ENCODE measurements at places on chromosomes 3 and 15. TPM values are rescaled to one million over a fixed set of nuclear protein-coding genes. Genes with fewer than 3 reads are reported as not detected.

DNA sequence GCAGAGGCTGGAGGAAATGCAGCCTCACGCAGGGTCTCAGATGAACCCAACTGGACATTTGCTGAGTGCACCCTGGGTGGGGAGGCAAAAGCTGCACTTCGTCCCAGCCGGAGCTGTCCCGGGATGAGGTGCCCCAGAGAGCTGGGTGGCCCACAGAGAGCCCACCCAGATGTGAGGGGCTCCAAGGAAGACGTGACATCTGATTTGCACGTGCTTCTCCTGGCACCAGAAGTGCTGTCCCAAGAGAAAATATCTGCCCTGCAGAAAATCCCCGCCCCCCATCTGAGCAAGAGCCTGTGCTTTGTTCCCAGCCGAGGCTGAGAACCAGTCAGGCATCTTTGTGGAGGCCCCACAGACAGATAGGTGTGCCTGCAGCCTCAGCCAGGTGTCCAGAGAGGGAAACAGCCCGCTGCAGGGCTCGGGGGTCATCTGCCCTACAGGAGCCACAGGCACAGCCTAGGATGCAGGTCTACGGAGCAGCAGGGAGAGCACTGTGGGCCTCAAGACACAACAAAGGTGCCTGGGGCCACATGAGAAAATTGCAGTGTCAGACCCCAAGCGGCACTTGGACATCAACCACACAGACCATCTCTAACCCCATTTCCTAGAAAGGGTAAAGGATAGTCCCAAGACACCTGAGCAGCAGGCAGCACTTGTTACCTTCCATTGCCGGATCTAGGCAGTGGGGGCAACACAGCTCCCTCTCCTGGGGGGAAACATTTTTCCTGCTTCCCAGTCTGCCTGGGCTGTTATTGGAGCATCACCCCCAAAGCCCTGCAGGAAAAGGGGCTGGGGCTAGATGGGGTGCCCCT lies 5.8 kb downstream of the TMIE start:
- H3K27ac ChIP-seq, result no peak overlapping the region
- no peaks in the 10 kb centered on the region for H3K27me3 ChIP-seq
- no peak for DNase-seq
- no peaks in the 10 kb centered on the region for H3K36me3 ChIP-seq
- no peak overlapping the region for H3K4me3 ChIP-seq

DNA sequence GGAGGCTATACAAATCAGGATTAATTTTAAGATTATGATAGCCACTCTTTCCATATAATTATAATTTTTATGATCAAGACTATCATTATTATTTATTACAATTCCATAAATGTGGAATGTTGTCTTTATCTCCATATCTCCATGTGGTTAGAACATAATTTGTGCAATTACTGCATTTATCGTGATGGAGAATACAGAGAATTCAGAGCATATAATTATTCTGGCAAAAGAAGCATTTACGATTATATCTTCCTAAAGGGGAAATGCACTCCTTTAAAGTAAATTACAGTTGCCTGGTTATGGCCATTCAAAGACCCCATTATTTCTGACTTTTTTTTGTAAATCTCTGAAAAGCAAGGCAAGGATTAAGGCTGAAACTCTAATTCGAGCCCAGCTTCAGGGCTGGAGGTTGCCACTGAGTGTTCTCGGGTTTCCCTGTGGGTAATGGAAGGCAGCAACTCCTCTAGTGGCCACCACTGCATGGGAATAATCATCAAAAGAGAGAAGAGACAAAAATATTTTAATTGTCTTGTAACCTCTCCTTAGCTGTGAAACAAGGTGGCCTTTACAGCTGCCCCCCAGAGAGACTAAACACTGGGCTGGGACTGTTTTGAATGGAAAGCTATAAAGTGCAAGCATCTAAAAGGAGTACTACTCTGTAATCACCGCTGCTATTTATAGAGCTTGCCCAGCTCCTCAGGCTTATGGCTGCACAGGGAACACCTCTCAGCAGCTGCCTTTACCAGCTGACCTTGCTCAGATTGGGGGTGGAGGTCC lies 59.8 kb upstream of the PRTG start:
- no peak overlapping the region for H3K27ac ChIP-seq
- H3K4me1 ChIP-seq, result no peaks in the 10 kb centered on the region
- H3K36me3 ChIP-seq, result no peaks in the 10 kb centered on the region
- H3K4me3 ChIP-seq, result no peak overlapping the region
- no peak for DNase-seq

DNA sequence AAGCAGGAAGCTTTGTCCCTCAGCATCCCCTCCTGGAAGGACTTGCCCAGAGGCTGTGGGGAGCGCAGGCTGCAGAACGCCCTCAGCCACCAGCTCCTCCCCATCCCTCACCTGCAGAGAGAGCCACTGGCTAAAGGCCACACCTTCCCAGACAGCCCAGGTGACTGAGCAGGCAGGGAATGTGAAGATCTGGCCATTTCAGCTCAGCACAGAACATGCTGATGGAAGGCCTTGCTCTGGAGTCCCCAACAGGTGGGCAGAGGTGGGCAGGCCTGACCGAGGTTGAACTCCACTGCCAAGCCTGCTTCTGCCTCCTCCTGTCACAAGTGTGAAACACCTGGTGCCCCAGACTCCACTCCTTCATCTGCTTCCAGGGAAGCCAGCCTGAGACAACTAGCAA lies 50.7 kb upstream of the SEC61A1 start:
- H3K4me1 ChIP-seq, result no peaks in the 10 kb centered on the region
- no peak for DNase-seq
- H3K27me3 ChIP-seq, result no peaks in the 10 kb centered on the region
- no peaks in the 10 kb centered on the region for H3K36me3 ChIP-seq
- no peak overlapping the region for H3K4me3 ChIP-seq

DNA sequence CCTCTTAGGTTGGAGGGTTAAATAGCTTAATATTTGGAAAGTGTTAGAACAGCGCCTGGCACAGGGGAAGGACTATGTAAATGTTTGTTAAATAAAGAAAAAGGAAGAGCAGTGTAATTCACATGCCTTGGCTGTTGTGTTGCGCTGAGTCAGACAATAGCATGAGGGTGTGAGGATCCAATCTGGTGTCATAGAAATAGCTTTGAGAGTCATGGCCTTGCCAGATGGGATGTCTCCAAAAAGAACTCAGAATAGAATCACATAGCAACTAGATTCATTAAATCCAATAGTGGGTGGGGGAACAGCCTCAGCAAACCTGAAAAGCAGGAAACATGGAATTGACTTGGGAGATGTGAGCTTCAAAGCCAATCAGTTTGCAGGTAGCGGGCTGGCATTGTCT lies 3.9 kb upstream of the RBSN start:
- peaks cover 2% of the 10 kb centered on the region for H3K4me1 ChIP-seq
- H3K27me3 ChIP-seq, result no peaks in the 10 kb centered on the region
- DNase-seq, result no peak
- H3K27ac ChIP-seq, result no peak overlapping the region
- H3K36me3 ChIP-seq, result no peaks in the 10 kb centered on the region

DNA sequence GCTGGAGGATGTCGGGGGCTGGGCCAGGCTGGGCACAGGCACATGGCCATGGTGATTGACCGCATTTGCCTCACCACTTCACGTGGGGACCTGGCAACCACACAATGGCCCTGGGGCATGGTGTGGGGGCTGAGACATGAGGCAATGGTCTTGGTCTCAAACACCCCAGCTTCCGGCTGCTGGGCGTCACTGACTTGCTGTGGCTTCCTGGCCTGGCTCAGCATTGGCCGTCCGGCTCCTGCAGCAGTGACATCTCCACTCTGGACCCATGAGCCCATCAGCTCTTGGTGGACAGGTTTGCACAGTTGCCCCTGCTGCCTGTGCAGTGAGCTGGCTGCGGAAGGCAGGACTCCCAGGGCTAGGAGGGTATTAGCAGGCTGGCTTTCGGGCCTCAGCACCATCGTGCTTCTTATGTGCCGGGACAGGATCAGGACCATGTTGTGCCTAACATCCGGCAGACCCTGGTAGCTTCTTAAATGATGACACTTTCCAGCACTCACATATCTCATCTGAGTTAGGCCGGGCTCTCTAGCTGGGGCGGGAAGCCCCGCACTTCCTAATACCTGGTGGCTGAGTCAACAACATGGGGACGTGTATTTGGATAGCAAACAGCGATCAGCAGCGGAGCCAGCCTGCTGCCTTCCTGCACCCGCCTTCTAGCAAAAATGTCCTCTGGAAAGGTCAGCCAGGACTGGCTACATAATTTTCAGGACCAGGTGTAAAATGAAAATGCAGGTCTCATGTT lies 34.1 kb downstream of the ZNF710 start:
- DNase-seq, result no peak
- no peaks in the 10 kb centered on the region for H3K27me3 ChIP-seq
- peak overlapping the region; percentile 74 for H3K27ac ChIP-seq
- no peak overlapping the region for H3K4me3 ChIP-seq
- peaks cover 44% of the 10 kb centered on the region for H3K4me1 ChIP-seq

- no peaks in the 10 kb centered on the region for H3K4me1 ChIP-seq
- H3K4me3 ChIP-seq, result no peak overlapping the region
- no peak overlapping the region for H3K27ac ChIP-seq
These were observed 690.1 kb upstream of the BCHE start for GRCh38 chr3:166527325-166527724.

GRCh38 chr3:122942239-122942638 lies 85.3 kb downstream of the SEMA5B start:
- peaks cover 31% of the 10 kb centered on the region for H3K4me1 ChIP-seq
- no peak for DNase-seq
- H3K27ac ChIP-seq, result no peak overlapping the region

DNA sequence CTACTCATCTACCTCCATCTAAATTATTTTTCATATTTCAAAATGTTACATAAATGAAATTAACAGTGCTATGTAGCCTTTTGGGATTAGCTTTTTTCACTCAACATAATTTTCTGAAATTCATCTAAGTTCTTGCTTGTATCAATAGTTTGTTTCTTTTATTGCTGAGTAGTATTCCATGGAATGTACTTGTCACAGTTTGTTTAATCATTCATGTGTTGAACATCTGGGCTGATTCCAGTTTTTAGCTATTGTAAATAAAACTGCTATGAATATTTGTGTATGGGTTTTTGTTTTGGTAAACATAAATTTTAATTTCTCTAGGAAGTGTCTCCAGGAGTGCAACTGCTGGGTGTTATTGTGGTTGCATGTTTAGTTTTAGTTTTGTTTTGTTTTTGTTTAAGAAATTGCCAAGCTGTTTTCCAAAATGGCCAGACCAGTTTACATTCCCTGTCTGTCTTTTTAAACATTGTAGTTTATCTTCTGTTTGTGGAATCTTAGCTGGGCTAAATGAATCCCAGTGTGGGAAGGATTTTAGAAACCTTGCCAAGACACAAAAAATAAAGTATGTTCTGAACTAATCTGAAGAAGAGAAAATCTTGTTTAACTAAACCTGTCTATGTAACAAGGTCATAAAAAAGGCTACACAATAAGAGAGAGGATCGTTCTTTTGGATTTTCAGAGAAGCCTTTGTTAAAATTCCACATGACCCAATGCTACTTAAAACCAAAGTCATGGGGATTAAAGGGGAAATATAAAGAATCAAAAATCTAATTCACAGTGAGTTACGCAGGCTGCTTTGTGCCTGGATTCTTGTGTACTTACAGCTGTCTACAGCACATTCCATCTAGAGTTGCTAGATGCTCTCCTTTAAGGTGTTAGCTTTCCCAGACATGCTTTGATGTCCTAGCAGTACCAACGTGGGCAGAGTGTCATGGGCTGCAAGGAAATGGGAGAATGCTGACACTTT lies 129.2 kb upstream of the SUCLG2 start:
- no peaks in the 10 kb centered on the region for H3K36me3 ChIP-seq
- no peaks in the 10 kb centered on the region for H3K4me1 ChIP-seq
- no peak overlapping the region for H3K27ac ChIP-seq
- DNase-seq, result no peak
- H3K4me3 ChIP-seq, result no peak overlapping the region

FGF12 gene
- total RNA-seq, result 2.1 TPM

CGNL1 gene
- 1.1 TPM for total RNA-seq

IQCF5 gene
- total RNA-seq, result not detected

ZNF619 gene
- total RNA-seq, result 3.3 TPM

FEZF2 gene
- not detected for total RNA-seq

MOBP gene
- 0.19 TPM for total RNA-seq

AHSG gene
- total RNA-seq, result 4.9 TPM

PRKCD gene
- 3.0 TPM for total RNA-seq

P2RY14 gene
- not detected for total RNA-seq

AGBL1 gene
- not detected for total RNA-seq

PCLAF gene
- 138 TPM for total RNA-seq

MAN2A2 gene
- 75.7 TPM for total RNA-seq

Data from A673 (cell line).